ENCODE measurements at places on chromosomes 7 and 10. TPM values are rescaled to one million over a fixed set of nuclear protein-coding genes. Genes with fewer than 3 reads are reported as not detected.
A peak's percentile ranks its signal among the peaks of the same experiment; 100 is the strongest.

The AKR1D1 gene
- not detected for total RNA-seq

The SVOPL gene
- 2.4 TPM for total RNA-seq

The ATOH7 gene
- total RNA-seq, result not detected

The MALRD1 gene
- total RNA-seq, result 0.36 TPM

The ZNF438 gene
- total RNA-seq, result 6.5 TPM

The PLAC9 gene
- 4.2 TPM for total RNA-seq

The PKD2L1 gene
- total RNA-seq, result 0.20 TPM

The ZNF25 gene
- 2.7 TPM for total RNA-seq

The HOXA3 gene
- 16.4 TPM for total RNA-seq

The PWWP2B gene
- total RNA-seq, result 55.3 TPM

- DNase-seq, result peak; percentile 43
These were observed 35.3 kb upstream of the HIBADH start for GRCh38 chr7:27697861-27698430.

DNA sequence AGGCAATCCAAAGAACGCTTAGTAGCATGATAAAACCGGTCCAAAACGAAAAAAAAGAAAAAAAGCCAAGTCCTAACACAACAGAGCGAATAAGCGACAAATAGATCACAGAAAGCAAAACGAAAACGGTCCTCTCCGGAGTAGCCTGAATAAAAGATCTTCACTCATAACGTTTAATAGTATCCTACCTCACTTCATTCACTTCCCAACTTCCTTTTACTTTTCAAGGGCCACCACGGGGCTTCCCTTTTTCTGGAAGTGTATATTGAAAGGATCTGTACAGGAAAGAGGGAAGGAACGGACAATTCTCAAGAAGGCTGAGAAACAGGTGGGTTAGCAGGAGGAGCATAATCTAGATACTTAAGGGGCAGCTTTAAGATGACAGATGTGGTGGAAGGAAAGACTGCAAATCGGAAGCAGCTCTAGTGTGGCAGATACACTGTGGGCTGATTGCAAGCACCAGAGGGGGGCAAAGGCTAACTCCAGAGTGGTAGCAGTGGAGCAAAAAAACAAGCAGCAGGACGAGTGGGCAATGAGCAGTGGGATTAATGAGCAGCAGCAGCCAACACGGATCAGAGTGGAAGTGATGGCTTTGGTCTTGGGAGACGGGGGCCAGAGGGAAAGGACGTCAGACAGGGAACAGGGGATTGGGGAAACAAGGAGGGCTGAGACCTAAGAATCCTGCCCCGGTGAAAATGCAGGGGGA, 866 bp downstream of the CNOT4 start:
- no peak for DNase-seq

DNA sequence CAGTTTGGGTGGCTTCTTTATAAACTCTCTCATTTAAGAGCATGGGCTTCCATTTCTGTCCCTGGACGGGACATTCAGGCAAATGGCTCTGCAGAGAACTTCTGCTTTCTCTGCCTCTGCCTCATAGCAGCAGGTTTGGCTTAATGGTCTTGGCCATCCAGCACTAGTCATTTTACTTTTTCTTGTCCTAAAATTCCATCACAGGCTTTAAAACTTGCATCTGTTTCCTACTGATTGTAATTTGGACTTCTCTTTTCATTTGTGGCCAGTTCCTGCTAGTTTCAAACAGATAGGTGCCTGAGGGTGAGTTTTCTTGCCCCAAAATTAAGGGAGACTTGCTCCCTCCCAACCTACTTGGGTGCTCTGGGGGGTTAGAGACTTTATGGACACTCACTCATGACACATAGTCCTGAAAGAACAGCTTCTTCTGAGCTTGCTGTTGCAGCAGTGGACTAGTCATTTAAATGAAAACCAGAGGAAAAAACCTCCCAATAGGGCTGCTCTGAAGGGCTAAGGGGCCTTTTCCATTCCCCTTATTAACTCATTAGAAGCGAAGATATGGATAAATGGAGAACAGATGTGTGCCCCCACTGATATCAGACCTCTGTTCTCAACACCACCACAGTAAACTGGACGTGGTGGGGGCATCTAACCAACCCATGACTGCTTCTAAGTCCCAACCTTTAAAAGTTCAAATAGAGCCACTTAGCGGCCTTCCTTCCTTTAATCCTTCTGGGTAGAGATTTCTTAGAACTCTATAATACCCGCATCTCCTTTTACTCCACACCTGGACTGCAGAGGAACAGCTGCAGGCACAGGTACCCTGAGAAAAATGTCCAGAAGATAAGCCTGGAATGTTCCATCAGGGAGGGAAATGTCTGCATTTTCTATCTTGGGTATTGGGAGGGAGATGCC, 38.8 kb downstream of the SVOPL start:
- no peak for DNase-seq

DNA sequence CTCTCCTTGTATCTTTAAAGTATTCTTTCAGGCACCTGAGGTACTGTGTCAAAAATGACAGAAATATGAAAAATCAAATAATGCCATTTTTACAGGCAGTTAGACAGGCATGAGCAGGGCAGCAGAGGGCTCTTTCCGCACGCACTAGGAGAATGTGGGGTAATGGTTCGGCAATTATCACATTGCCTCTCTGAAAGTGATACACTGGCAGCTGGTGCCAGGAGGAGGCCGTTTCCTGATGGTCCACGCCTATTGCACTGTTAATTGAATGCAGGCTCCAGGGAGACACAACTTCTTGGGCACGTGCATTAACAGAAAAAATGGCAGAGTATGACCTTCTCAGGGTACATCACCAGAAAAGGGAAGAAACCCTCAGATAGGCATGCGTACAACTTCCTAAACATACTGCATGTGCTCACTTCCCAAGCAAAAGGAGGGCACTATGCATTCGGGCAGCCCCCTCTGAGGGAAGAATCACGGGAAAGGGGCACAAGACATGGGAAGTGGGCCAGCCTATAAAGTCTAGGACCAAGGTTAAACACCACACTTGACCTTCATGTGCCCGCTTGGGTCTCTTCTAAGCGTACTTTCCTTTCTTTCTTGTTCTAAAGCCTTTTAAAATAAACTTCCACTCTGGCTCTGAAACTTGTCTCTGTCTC, 161.7 kb downstream of the TNS3 start:
- DNase-seq, result no peak

DNA sequence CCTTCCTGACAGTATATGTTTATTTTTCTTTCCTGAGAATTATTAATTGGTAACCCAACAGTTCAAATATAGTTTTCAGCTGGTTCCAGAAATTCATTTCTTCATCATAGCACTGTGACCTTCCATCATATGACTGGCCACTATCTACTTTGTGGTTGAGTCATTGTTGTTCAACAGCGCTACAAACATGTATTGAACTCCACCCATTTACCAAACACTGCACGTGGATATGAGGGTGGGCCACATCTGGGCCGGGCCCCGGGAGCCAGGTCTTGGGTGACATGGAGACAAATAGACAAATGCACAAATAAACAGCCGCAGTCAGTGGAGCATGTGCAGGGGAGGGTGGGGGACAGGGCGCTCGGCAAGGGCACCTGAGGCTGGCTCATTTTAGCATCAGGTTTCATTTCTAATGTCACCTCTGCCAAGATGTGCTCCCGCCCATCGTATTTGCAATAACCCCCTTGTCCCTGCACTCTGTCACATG, 24.0 kb upstream of the EEPD1 start:
- DNase-seq, result peak; percentile 63

GRCh38 chr10:47340608-47341170, 7.5 kb upstream of the RBP3 start:
- peak; percentile 78 for DNase-seq

DNA sequence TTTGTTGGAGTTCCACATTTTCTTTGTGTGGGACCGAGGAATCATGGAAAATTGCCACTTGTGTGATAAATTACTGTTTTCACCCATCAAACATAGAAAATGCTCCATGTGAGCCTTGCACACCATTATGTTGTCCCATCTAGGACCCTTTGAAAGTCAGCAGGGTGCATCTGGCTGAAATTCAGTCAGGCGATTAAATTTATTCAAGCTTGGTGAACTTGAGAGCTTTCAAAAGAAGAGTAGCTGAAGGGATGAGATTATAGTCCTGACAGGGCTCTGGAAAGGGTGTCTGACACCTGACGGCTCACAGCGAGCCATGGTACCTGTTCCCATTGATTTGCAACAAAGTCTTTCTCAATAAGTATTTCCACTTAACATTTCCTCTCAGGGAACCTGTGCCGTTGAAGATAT, 399.7 kb upstream of the ETV1 start:
- DNase-seq, result no peak

DNA sequence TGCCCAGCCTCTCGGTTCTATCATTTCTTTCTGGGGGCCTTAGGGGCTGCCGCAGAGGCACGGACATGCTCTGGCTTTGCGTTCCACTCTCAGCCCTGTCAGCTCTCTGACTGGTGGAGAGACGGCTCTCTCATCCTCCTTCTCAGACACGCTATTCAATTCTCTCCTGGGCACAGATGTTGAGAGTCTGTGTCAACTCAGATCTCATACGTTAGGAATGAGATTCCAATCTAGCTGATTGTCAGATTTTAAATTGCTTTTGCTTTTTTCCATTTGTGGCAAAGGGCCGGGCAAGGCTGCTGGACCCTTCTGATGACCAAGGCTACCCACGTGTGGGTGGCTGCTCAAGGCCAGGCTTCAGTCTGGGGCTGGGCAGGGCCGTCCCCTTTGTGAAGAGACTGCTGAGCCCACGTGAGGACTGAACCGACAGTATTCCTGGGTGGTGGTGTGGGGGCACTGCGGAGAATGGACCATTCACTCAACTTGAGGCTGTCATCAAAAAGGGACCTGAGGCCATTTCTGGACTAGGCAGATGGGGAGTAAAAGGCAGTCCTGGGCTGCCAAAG, 71.5 kb downstream of the CLEC2L start:
- no peak for DNase-seq

DNA sequence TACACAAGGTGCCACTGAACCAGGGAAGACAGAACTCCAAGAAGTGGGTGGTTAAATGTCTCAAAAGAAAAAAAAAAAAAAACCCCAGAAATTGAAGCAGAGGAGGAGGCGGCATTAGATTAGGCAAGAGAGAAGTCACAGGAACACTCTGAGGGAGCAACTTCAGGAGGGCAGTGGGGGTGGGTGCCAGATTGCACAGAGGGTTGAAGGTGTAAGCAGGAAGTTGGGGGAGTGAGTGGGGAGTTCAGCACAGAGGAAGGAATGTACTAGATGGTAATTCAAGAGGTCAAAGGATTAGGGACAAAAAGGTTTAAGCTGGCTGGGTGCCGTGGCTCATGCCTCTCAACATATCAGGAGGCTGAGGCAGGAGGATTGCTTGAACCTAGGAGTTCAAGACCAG, 110.0 kb upstream of the PDLIM1 start:
- DNase-seq, result no peak

GRCh38 chr7:30812676-30813075, 41.5 kb downstream of the MINDY4 start:
- DNase-seq, result no peak

DNA sequence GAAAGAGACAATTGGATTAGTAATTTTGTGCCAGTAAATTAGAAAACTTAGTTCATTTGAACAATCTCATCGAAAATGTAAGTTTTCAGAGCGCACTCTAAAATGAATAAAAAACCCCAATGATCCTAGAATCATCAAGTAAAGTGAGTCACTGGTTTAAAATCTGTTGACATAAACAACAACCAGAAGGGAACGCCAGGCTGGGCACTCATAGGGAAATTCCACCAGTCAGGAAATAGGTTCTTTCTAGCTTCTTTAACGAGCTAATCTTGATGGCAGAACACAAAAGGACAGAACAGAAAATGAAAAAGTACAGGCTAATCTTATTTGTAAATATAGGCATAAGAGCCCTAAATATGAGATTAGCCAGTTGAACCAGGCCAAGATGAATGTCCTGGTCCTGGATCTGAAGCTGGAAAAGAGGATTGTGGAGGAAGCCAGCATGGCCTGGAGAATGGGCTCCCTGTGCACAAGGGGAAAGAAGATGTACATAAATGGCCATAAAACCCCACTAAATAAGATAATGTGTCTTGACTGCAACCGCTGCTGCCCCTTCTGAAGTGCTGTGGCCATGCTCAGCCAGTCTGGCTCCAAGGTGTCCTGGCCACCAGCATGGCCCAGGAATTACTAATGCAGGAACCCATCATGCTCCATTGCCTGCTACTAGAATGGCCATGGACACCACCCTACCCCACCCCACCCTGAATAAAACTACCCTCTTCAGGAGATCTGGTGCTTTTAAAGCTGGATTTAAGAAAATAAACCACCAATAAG, 114.0 kb downstream of the WDFY4 start:
- DNase-seq, result no peak

- DNase-seq, result no peak
These were observed 33.9 kb upstream of the GSAP start for GRCh38 chr7:77450054-77450453.

DNA sequence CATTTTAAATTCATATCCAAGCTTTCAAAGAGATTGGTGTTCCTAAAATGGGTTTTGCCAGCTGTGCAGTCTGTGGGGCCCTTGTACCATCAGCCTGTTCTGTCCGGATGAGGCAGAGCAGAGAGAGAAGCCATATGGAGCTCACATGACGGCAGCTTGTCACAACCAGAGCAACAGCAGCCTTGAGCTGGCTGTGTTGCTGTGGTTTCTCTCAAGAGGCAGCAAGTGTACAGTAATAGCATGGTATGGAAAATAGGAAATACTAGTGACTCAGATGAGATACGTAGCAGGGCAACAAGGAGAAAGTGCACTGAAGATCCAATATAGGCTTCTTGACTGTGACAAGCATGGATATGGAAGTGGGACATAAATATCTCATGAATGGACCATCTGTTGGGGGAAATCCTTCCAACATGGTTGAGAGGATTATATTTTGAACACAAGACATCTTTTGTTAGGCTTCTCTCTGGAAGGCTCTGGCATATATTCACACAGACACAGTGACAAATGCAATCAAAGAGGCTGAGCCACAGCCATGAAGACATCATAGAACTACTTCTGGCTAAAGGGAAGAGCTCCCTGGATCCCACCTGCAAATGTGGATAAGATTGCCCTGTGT, 251.0 kb upstream of the TAC1 start:
- DNase-seq, result no peak

- DNase-seq, result no peak
These were observed 4.9 kb downstream of the CCDC172 start for GRCh38 chr10:116329153-116329552.

- DNase-seq, result no peak
These were observed 107.5 kb downstream of the HBP1 start for GRCh38 chr7:107276220-107276827.

DNA sequence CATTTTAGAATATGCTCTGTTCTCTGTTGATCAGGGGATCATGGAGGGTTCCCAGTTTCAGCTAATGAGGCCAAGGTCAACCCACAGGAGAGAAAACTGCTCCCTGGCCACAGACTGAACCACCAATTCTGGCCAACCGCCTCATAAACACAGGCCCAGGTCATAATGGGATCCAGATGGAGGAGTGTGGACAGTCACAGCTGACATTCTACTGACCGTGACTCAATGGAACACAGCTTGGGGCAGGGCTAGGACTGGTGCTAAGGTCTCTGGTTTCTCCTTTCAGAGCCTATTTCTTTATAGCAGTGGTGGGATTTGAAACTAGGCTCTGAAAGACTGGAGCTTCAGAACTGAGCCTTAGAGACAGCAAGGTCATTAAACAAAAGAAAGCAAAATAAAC, 68.3 kb downstream of the HIPK2 start:
- no peak for DNase-seq

- DNase-seq, result no peak
These were observed 121.9 kb downstream of the STRA8 start for GRCh38 chr7:135355377-135356048.

Data from left colon (tissue), 2 donors.